ENCODE measurements at places on chromosomes 2 and 18.

GRCh38 chr2:61857224-61857623 is 3.4 kb upstream of the FAM161A start:
- DNase-seq, result no peak

GRCh38 chr2:240053173-240054155 is at the start of gene OR6B3:
OR6B3 (minus strand) TSS chr2:240053521.
- no peak for DNase-seq

DNA sequence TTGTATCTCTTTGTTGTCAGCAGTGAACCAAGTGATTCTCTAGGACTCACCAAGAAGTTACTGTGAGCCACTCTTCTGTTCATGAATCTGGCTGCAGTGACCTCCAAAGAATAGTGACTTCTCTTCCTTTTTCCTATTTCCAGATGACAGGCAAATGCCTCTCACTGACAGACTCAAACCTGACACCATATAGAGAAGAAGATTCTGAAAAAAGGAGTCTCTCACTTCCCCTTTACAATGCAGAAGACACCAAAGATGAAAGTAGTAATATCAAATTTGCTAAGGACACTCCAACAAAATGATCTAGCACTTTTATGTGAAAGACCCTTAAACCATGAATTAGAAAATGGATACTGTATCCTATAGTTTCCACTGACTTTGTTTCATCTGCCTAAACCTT is 44.4 kb upstream of the SETBP1 start:
- no peak for DNase-seq

- no peak for DNase-seq
These were observed 8.7 kb downstream of the CROCC2 start for GRCh38 chr2:240914645-240915525.

DNA sequence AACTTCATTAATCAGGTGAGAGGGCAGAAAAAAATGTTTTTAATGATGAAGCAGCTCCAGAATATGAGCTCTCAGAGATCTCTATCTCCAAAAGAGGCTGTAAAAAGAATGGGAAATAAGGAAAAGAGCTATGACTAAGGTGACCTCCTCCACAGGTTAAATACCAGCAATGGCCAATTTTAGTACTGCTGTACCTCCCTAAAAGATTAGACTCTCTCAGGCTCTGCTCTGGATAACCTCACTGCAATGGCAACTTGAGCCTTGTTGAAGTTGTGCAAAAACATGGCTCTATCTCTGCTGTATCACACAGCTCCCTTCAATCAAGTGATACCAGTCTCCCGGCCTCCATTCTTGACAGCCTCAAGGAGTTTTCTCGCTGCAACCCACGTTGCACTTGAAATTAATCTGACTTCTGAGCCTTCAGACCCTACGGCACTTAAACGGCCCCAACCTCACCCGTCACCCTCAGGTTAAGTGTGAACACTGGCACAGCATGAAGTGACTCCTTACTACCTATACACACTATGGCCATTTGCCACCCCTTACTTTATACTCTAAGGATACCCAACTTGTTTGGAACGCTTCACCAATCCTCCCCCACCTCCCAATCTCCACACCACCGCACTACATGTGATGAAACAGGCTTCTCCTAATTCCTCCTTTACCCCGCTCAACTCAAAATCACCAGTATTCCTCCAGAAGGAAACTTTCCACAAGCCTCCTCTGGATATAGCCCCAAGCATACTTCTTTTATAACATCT is 36.3 kb downstream of the SMAD2 start:
- no peak for DNase-seq

Measured in ACHN (cell line).